ENCODE measurements at places on chromosomes 3 and 15.
A peak's percentile ranks its signal among the peaks of the same experiment; 100 is the strongest.

DNA sequence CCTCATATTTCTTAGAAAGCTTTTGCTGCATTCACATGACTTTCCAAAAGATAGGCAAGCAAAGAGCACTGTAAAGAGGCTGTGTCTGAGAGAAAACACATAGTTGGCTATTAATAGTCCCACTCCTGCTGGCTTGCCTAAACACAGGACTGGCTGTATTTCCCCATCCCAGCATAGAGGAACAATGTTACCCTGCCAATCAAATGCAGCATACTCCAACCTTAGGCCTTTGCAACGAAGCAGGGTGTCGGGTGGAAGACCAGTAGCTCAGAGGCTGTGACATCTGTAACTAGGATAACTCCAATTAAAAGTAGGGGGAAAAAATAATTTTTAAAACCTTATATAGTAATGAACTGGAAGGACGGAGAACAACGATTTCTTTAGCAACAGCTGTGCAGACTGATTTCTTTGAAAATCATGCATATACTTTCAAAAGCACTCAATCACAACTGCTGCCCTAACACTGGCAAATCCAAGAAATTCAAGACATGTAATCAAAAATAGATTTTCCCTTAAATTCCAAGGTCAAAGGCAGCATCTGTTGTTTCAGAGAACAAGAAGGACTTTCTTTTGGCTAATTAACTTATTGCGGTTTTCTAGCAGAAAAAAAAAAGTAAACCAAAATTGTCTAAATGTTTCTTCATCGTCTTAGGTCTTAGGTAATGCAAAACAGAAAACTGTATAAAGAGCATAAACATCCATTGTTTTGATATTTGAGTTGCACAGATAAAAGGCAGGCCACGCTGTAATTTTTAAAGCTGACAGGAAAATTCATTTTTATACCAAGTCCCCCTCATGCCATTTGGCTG, 139.3 kb downstream of the TNIK start:
- DNase-seq, result no peak

- no peak for DNase-seq
Observed at GRCh38 chr3:48107227-48107626, 81.0 kb downstream of the CDC25A start.

DNA sequence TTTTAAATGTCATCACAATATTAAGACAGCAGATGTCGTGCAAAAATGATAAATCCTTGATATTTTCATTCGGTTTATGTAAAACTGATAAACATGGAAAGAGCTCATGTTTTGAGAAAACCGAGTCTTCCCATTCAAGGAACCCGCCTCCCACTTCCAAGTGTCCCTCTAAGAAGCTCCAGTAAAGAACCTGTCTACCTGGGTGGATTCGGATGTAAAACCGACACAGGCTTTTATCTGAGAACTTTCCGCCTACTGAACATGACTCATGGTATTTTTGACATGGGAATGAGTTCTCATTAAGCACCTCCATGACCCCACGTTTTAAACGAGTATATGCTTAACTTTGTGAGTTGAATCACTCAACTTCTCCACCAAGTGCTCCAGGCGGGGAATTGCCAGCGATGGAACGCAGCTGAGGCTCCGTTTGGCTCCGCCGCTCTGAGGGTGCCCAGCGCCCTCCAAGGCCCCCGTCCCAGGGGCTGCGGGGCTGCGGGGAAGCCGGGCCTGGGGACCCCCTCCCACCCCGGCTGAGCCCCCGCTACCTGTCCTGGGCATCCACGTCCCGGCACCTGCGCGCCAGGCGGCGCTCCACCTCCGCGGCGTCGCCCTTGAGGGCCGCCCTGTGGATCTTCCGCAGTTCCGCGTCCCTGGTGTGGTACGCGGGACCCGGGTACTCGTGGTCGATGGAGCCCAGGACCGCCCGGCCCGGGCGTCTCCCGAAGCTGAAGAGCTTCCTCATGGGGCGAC, 119.9 kb downstream of the LMLN start:
- peak; percentile 56 for DNase-seq

- DNase-seq, result peak; percentile 33
Observed at GRCh38 chr15:58864602-58865424, 68.7 kb downstream of the SLTM start.

- DNase-seq, result no peak
Observed at GRCh38 chr3:45881078-45882022, 5.0 kb upstream of the CCR9 start.

DNA sequence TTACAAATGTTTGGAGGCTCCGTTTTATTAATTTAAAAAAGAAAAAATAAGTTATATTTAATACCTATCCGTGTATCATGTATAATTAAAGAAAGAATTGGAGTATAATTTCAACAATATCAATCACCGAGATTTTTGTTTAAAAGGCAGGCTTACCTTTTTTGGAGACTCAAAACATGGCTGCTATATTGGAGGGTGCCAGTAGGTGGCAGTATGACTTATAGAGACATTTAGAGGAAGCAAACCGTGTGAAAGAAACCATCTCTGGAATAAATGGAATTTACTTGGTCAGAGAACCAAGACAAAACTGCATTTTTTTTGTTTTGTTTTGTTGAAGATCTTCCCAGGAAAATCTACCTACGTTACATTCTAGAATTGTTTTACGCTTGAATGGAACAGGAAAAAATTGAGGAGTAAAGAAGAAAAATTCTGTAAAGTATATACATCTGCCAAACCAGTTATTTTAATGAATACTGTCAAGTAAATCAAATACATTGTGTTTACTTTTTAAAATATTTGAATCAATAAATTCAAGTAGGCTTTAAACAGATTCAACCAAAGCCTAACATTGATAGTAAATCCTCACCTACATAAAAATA, 802.6 kb upstream of the ALCAM start:
- DNase-seq, result peak; percentile 39

DNA sequence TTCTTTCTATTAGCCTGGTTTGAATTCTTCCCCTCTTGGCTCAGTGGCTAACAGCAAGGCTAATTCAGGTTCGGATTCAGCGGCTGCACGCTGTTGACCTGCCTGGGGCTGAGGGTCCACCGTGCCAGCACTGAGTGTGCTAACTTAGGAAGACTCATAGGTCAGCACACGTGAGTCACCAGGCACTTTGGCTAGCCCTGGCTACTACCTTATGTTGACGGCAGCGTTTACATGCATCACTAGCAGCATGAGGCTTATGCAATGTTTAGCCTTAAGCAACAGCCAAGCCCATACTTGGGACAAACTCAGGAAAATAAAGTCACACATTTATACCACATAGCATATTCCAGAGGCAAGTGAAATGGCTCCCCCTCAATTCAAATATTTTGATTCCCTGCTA, 137.7 kb downstream of the RAB11A start:
- no peak for DNase-seq

DNA sequence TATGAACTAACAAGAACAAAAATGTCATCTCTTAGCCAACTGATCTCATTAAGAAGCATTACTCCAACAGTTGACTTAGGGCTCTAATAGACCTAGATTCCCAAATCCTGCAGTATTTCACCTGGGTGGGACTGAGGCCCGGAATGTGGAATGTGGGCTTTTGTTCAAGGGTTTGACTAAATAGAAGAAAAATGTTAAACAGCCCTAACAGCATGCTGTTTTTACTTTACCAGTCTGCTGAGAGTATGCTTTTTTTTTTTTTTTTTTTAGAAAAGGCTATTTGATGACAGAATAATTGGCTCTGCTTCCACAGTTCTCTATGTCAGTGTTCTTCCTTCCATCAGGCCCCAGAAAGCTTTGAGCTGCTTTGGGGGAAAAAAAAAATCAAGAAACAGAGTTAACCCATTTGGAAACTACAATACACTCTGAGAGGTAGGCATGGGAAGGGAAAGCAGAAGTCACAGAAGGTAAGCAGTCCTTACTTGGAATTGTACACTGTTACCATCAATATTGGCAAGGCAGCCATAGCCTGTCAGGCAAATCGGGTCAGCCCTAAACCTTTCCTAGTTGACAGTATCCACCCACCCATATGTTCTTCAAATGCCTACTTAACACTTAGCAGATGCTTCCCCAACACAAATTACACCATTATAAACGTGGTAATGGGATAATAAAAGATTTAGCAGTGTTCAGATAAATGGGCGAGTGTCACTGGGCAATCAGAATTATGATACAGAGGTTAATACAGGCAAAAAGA, 224.2 kb downstream of the CNTN3 start:
- DNase-seq, result no peak

- peak; percentile 30 for DNase-seq
Observed at GRCh38 chr3:100403362-100404249, 2.3 kb downstream of the LNP1 start.

- DNase-seq, result no peak
Observed at GRCh38 chr3:22366781-22367180, 615.8 kb upstream of the ZNF385D start.

- DNase-seq, result no peak
Observed at GRCh38 chr3:62562596-62562995, 189.2 kb upstream of the FEZF2 start.

GRCh38 chr3:118435851-118436350, 598.7 kb downstream of the IGSF11 start:
- DNase-seq, result no peak

DNA sequence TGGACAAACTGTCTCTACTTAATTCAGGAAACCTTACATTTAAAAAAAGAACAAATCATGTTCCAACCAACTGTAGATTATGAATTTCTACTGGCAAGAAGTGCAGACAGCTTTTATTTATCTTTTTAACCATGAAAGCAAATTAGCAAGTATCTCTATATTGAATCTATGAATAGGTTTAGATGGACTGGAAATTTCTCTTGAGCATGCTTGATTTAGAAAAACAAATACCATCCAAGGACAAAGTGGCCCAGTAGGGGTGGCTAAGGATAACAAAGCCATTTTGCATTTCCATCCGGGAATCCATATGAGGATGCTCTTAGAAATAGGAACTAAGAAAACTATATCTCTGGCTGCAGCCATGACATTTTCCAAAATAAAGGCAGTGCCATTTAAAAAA, 150.6 kb downstream of the KCNMB2 start:
- DNase-seq, result no peak

DNA sequence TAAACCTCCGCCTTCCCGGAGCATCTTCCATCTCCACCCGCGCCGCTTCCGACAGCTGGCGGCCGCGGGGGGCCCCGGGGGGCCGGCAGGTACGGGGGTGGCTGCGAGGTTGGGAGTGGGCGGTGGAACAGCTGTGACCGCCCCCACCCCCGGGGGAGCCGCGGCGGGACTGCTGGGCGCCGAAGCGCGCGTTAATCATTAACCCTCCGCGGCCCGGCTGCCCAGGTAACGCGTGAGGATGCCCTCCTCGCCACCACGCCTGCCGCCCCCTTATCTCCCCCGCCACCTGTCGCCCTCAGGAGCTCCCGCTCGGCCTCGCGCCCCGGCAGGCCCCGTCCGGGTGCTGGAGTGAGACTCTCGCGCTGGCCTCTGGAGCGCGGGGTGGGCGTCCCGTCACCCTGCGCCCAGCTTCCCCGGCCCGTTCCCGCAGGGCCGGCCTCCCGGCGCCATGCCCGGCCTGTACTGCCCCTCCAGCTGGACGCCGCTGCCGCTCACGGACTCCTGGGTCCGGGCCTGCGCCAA, 757 bp downstream of the VWA5B2 start:
- no peak for DNase-seq

Measured in Kasumi-1 (cell line).